ENCODE measurements at places on chromosomes 12 and 14.

DNA sequence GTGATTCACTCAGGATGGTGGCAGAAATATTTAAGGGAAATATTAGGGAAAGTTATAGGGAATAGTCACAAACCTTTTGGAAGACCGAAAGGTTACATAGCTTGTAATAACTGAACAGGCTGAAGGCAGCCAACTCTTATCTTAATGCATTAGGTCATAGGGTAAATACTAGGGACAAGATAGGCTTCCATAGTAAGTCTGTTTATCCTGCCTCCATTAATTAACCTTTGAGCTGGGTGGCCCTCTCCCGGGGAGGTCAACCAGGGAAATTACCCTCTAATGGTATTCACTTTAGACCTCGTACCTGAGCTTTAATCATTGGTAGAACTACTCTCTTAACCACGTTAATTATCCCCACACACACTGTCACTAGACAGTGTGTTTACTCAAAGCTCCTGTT is 981.8 kb downstream of the SLC16A7 start:
- DNase-seq: no peak

DNA sequence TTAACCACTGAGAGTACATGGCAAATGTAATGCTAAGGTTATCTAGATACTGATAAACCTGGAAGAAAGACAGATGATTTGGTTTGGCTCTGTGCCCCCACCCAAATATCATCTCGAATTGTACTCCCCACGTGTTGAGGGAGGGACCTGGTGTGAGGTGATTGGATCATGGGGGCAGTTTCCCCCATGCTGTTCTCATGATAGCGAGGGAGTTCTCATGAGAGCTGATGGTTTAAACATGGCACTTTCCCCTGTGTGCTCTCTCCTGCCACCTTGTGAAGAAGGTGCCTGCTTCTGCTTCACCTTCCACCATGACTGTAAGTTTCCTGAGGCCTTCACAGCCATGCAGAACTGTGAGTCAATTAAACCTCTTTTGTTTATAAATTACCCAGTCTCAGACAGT is 14.2 kb downstream of the NOXRED1 start:
- no peak for DNase-seq

DNA sequence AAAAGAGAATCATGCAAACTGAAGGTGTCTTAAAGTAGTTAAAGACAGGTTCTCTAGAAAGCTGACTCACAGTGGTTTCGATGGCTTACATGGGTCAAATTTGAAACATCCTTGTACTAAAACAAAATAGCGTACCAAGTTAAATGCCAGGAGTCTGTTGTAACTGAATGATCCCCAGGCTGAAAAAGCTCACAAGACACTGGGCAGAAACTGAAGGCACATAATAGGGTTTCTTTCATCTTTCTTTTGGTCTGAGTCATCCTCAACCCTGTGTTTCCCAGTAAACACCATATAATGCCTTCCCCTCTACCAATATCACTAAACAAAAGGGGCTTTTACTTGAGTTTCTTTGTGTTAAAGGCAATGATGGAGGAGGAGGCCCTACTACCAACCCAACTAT is 12.8 kb downstream of the ZFYVE1 start:
- DNase-seq: peak; percentile 46

GRCh38 chr14:101854366-101854765 is 92.9 kb downstream of the PPP2R5C start:
- peak; percentile 65 for DNase-seq

GRCh38 chr14:59998564-59998963 is 78.6 kb downstream of the LRRC9 start:
- DNase-seq: no peak

GRCh38 chr12:29147731-29148595 is 1.1 kb upstream of the FAR2 start:
- DNase-seq: no peak

DNA sequence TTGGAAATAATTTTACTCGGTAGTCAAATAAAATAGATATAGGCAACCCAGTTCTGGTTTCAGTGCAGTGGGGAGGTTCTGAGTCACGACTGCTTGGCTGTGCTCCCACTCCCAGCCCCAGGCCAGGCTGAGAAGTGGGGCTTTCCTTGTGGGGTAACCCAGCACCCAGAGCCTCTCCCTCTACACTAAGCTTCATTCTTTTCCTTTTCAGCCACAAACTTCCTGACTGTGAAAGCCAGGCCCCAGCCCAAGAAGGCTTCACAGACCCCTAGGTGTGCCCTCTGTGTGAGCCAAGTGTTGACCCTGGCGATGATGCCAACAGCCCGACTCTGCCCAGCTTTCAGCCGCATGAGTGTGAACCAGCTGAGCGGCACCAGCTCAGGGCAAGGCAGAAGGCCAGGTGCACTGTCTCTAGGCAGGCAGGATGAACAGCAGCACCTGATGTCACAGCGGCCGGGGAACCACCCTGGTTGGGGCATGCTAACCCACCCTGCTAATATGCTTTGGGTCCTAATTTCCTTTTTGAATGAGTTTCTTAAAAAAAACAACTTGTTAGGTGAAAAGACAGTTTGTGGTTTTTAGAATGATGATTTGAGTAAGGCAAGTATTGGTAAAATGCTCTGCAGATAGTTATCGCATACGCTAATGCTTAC is 42.2 kb upstream of the ATP23 start:
- DNase-seq: peak; percentile 81

DNA sequence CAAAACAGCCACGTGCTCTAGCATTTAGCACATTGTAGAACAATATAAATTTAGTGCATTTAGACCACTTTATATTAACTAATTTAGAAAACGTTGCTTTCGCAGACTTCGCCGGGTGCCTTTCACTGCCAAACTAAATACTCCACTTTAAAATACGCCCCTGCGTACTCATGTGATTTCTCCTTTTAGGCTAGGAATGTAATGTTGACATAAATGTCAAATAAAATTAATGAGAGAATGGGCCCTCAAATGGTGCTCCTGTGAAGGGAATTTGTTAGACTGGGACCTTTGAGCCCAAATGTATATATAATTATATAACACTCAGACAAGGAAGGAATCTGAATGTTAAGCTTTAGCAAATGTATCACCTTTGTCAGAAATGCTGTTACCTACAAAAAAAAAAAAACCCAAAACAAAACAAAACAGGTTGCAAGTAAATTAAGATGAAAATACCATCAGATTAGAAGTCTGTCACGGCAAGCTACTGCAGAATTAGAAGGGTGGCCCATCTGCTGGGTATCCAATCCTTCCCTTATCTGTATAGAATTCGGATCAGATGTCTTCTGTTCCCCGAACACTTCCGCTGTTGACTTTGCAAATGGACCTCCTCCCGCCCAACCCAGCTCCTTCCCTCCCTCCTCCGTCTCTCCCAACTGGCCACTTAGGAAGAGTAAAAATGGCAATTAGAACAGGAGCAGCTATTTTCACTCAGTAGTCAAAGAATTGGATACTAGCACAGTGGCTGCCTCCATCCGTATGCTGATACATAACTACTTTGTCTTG is 159.3 kb upstream of the FOXN3 start:
- DNase-seq: no peak

GRCh38 chr14:77133720-77134338 is 7.8 kb downstream of the ZDHHC22 start:
- peak; percentile 66 for DNase-seq

DNA sequence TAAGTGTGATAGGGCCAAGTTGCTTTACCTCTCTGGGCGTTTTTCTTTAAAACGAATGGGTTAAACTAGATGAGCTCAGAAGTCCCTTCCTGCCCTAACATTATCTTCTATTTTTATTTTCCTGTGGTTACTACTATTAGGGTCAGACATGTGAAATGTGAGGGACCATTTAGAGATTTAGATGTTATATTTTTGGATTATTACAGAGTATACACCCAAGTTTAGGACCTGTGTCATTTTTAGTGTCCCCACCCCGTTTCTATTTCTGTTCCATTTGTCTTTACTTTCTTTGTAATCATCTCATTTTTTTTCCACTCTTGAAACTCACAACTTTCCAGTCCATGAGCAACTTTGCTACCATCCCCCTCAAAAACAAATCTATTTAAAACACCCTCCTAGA is 56.3 kb downstream of the SLC4A8 start:
- no peak for DNase-seq

GRCh38 chr14:89365061-89365801 is 51.8 kb downstream of the FOXN3 start:
- DNase-seq: peak; percentile 80

DNA sequence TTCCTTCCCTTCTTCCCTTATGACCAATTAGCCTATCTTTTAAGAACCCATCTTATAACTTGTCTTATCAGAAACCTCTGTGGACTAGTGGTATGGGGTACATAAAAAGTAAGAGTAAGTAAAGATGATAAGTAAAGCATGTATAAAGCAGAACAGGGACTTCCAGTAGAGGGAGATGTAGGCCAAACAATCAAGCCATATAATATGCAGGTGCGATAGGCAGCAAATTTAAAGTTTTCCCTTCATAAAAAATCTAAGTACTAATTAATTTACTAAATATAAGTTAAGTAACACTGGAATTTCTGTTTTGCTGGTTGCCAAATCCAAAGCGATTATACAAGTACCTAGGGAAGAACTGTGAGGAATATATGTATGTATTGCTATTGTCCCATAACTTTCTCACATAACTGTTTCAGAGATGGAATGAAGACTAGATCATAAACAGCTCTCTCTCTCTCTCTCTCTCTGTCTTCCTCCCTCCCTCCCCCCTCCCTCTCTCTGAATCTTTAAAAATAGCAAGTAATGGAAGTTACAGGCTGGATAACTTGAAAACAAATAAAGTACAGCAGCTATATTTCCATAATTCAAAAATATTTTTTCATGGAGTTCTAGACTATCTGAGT is 25.7 kb downstream of the METTL25 start:
- DNase-seq: peak; percentile 8

GRCh38 chr12:56104815-56105608 is 653 bp downstream of the PA2G4 start:
- peak; percentile 17 for DNase-seq

DNA sequence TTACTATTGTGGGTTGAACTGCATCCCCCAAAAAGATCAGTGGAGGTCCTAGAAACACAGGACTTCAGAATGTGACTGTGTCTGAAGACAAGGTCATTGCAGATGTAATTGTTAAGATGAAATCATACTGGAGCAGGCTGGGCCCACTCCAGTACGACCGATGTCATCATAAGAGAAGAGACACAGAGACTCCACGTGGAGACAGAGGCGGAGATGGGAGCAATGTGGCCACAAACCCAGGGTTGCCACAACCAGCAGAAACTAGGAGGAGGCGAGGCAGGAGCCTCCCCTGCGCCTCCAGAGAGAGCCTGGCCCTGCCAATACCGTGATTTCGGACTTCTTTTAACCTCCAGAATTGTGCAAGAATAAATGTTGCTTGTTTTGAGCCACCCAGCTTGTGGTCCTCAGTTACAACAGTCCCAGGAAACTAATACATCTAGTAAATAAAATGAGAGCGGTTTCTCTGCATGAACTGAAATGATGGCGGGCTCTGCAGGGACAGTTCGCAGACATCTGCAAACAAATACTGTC is 25.7 kb upstream of the FZD10 start:
- DNase-seq: no peak

GRCh38 chr14:52283099-52283498 is 15.6 kb downstream of the PTGDR start:
- DNase-seq: no peak

DNA sequence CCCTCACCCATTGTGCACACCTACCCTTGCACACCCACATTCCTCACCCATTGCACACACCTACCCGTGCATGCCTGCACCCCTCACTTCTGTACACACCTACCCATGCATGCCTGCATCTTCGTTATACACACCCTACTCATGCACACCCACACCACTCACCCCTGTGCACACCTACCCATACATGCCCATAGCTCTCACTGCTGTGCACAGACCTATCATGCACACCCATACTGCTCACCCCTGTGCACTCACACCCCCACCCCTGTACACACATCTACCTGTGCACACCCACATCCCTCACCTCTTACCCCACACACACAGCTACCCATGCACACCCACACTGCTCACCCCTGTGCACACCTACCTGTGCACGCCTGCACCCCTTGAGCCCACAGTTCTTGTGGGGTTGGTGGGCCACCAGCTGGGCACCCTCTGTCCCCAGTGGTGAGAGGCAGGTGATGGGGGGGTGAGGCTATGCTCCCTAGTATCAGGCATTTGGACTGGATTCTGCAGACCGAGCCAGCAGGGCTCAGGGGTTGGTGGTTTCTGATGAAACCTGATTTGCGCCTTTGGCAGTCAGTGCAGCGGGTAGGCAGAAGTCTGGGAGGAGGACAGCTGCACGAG is 15.6 kb downstream of the CEP170B start:
- DNase-seq: no peak

- no peak for DNase-seq
Measured at GRCh38 chr12:3317481-3317815, 173.6 kb upstream of the PRMT8 start.

GRCh38 chr12:6278439-6279255 is 31.8 kb upstream of the PLEKHG6 start:
- peak; percentile 75 for DNase-seq

Data from CD4-positive, CD25-positive, alpha-beta regulatory T cell (primary cell).